ENCODE measurements at places on chromosomes 12 and 14.

- DNase-seq = peak; percentile 90
These were observed 758.3 kb downstream of the C12orf50 start for GRCh38 chr12:87270919-87271318.

DNA sequence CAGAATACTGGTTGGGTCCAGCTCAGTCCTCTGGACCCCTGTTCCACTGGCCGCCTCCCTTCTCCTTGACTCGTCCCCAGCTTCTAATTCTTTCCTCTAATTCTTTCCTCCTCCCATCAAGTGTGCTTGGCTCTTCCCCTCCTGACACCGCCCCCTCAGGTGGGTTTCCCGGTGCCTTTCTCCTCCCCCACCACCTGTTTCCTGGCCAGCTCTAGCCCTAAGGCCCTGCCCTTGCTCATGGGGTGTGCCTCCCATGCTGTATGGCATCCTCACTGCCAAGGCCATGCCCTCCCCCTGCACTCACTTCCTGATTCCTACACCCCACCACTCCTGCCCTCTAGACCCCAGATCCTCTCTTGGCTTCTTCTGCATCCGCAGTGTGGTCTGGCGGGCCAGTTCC is 12.1 kb upstream of the EML1 start:
- no peak for DNase-seq

DNA sequence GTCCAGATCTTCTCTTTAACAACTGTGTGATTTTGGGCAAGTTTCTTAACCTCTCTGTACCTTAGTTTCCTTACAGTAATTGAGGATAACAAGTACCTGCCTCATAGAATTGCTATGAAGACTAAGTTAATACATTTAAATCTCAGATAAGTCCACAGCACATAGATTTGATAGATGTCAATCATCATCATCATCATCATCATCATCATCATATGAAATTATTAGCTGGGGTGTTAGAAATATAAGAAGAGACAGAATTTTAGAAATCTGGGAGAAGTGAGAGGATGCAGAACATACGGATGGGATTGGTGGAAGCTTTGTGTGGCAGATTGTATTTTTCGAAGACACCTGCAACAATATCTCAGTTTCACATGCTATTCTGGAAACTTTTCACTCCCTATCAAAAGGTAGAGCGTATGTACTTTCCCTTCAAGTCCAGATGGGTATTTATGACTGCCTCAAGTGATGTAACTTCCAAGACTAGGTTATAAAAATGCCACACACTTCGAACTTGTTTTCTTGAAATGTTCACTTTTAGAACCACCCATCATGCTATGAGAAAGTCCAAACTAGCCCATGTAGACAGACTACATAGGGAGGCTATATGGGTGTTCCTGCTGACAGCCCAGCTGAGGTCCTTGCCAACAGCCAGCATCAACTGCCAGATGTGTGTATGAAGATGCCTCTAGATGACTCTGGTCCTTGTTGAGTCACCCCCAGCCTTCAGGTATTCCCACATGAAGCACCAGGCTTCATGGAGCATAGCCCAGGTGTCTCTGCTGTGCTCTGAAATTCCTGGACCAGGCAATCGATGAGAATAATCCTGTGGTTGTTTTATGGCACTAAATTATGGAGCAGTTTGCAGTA is 20.7 kb upstream of the SDR39U1 start:
- no peak for DNase-seq

DNA sequence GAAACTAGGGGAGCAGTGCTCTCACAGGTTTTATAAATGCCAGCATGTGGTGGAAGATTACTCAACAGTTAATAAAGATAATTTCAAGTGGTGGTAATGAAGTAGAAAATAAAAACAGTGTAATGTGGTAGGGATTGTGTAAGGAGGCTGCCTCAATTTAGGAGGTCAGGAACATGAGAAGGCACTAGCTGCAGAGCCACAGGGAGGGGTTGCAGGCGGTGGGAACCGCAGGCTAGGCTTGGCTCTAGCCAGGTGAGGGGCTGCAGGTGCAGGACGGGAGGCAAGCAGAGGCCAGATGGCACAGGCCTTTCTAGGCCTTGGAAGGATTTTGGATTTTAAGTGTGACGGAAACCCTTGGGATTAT is 768 bp downstream of the METTL25 start:
- DNase-seq = no peak

DNA sequence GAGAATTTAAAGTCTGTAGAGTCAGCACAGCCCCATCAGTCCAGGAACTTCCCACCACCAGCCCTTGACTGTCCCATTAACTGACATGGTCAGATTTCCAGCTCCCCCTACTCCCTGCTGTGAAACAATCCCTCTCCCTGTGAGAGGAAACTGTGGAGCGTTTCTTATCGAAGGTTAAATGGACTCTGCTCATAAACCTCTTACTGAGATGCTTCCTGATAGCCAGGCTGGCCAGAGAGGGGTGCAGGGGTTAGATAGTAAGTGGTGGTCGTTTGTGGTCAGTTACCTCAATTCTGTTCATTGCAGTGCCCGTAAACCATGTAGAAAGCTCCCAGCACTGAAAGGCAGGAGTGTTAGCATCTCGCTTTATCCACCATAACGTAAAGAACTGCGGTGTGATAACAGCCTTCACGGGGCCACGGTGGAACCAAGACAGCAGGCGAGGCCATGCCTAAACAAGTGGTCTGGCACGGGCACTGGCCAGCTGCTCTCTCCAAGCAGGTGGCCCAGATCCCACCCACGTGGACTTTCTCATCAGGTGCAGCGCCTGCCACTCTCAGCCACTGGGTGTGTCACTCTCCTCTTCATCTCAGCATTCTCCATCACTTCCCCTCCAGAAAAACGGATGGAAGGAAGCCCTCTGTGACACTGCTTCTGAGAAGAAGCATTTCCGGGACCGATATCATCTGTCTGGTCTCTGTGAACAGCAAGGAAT is 102.2 kb downstream of the FBXL14 start:
- DNase-seq = no peak

- DNase-seq = no peak
These were observed 80.9 kb downstream of the FRMD6 start for GRCh38 chr14:51732494-51733112.

Measured in Caki2 (cell line).